ENCODE measurements at places on chromosomes 1 and 21.

DNA sequence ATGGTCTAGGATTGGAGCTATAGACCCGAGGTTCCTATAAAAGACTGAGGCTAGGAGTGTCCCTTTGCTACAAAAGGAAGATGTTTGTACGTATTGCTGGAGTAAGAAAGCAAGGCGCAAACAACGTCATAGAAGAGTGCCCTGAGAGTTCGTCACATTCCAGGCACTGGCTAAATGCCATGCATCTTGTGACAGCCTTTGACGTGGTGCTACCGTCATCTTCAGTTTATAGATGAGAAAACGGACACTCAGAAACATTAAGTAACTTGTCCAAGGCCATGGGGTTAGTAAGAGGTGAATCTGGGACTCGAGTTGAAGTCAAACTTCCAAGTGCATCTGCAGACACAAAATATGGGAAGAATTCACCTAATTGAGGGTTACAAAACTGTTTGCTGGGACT is 104.2 kb upstream of the SLC45A1 start:
- no peak for DNase-seq

GRCh38 chr21:31922881-31923280 is 50.1 kb downstream of the HUNK start:
- DNase-seq: no peak

GRCh38 chr1:16138772-16139221 is 17.1 kb downstream of the EPHA2 start:
- DNase-seq: no peak

DNA sequence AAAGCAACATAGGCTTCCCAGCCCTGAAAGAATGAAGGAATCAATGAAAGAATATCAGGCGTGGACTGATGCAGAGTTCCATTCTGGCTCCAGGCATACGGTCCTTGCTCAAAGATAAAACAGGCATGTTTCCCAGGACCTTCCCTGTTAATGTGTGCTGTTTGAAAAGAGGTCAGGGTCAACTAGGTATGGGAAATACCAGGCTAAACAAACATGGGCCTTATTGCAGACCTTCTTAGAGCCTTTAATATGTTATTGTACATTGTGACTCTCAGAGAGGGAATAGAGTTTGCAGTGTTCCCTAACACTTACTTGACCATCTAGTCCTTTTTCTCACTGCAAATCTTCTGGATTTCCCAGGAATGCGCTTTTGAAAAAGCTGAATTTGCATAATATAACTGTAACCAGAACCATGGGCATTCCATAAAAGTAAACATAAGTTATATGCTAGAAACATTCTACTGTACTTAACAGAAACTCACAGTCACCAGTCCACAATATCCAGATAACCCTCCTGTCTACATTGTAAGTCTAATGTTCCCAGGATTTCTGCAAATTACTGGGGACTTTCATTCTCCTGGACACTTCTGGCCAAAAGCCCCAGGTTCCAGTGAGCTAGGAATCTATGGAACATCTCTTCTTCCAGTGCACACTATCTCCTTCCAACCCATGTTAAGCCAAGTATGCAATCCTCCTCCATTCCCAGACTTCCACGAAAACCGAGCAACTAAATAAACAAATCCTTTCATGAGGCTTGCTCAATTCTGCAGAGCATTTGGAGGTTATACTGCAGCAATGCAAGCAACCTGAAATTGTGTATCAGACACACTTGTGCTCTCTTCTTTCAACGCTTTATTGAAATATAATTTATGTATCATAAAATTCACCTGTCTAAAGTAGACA is 486.6 kb downstream of the SETD4 start:
- DNase-seq: no peak
